Large intestine (tissue), 12 donors: ENCODE measurements at places on chromosomes 1 and 21. TPM values are rescaled to one million over a fixed set of nuclear protein-coding genes. Genes with fewer than 3 reads are reported as not detected.

Gene TEX38
- polyA plus RNA-seq = 0.09 TPM

DNA sequence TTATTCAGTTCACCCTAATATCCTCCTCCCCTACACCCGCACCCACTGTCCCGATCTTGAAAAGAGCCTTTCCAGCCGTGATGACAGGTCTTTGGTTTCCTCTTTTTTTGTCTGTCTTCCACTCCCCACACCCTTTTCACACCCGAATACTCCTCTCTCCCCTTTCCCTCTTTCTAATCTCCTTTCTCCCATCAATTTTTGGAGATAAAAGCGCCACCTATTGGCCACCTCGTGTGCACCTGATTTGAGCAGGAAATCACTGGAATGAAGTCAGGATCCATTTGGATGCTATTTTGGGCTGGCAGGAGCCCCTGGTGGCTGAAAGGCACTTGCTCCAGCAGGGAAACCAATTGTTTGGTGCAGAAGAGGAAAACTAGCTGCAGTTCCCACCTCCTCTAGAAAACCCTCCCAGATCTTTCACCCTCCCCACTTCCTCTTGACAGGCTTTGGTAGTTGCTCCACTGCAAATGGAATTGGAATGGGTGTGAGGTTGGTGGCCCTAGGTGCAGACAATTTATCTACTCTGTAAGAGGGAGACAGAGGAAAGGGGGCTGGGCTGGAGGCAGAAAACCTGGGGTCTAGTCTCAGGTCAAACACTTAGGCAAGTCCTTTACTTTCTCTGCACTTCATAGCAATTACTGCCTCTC lies 8.4 kb downstream of the FOXE3 start:
- H3K4me1 ChIP-seq = no peaks in the 10 kb centered on the region
- no peak overlapping the region for H3K4me3 ChIP-seq
- no peaks in the 10 kb centered on the region for H3K36me3 ChIP-seq
- H3K27ac ChIP-seq = no peak overlapping the region
- peaks cover 10% of the 10 kb centered on the region for H3K27me3 ChIP-seq

- no peak overlapping the region for H3K27ac ChIP-seq
- DNase-seq = no peak
- H3K4me3 ChIP-seq = no peak overlapping the region
- H3K36me3 ChIP-seq = no peaks in the 10 kb centered on the region
- no peaks in the 10 kb centered on the region for H3K4me1 ChIP-seq
These were observed 29.6 kb upstream of the RGS8 start for GRCh38 chr1:182713939-182714338.

DNA sequence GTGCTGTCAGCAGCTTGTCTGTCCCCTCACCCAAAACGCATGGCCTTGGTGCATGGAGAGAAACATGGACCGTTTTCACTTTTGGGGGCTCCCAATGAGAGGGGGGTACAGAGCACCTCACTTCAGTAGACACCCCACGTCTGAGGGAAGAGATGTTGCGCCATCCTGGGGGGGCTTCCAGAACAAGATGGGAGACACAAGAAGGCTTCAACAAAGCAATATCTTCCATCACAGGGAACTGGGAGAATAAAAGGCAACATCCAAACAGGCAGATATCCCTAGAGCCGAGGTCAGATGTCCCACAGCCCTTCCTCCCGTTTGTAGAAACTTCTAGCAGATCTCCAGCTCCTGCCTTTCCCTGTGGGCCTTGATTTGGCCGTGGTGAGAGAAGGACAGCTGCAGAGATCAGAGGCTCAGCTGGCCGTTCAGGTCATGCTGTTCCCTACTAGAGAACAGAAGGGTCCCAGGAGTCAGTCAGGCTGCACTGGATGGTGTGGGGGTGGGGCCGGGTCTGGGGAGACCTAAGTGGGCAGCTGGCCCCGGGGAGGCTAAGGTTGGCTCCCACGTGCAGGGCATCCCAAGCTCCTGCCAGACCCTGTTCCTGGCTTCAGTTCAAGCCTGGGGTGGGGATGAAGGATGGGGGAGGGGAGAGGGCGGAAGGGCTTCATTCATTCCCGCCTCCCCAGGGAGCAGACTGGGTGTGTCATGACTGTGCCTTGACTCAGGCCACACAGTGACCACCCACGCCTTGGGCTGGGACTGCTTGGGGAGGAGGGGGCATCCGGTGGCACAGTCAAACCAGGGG lies 4.4 kb downstream of the PLOD1 start:
- no peak for DNase-seq
- H3K4me3 ChIP-seq = no peak overlapping the region
- H3K4me1 ChIP-seq = peaks cover 8% of the 10 kb centered on the region
- H3K36me3 ChIP-seq = peaks cover 15% of the 10 kb centered on the region

DNA sequence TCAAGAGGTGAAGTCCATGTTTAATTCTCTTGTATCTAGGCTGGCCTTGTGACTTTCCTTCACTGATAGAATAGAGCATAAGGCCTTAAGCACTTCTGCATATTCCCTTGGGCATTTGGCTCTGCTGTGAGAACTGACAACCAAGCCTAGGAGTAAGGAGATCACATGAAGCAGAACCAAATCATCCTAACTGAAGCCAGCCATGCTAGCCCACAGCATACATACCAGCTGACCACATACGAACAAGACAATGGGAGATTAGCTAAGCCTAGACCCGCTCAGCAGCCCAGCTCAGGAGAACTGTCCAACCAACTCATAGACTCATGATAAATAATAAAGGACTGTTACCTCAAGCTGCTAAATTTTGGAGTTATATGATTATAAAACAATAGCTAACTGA lies 114.6 kb upstream of the NEK7 start:
- no peak for DNase-seq
- no peak overlapping the region for H3K27ac ChIP-seq
- H3K4me3 ChIP-seq = no peak overlapping the region
- H3K4me1 ChIP-seq = no peaks in the 10 kb centered on the region
- H3K36me3 ChIP-seq = no peaks in the 10 kb centered on the region

- no peak for DNase-seq
- no peaks in the 10 kb centered on the region for H3K36me3 ChIP-seq
- no peaks in the 10 kb centered on the region for H3K4me1 ChIP-seq
- peaks cover 41% of the 10 kb centered on the region for H3K27me3 ChIP-seq
- no peak overlapping the region for H3K27ac ChIP-seq
- no peak overlapping the region for H3K4me3 ChIP-seq
These were observed 79.2 kb downstream of the OLIG1 start for GRCh38 chr21:33149181-33149580.

GRCh38 chr1:101483982-101484688 lies 247.3 kb downstream of the S1PR1 start:
- H3K36me3 ChIP-seq = no peaks in the 10 kb centered on the region
- DNase-seq = peak; percentile 20
- H3K4me3 ChIP-seq = no peak overlapping the region
- no peak overlapping the region for H3K27ac ChIP-seq

DNA sequence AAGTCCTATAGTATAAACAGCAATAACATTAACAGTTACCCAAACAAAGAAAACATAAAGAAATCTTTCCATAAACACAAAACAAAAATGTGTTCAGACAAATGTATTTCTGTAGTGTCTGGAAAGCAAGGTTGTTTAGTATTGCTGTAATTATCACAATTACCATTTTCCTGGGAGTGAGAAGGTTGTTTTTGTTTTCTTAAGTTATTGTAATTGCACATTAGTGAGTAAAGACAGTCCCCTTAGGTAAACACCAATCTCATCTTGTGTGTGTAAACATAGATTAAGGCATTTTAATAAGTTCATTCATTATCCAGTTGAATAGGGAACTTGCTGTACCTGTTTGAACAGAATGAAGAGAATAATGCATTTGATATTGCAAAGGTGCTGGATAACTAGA lies 356.9 kb upstream of the ADGRL4 start:
- H3K27me3 ChIP-seq = no peaks in the 10 kb centered on the region
- H3K4me1 ChIP-seq = no peaks in the 10 kb centered on the region
- no peak overlapping the region for H3K27ac ChIP-seq
- no peak for DNase-seq
- H3K36me3 ChIP-seq = no peaks in the 10 kb centered on the region

DNA sequence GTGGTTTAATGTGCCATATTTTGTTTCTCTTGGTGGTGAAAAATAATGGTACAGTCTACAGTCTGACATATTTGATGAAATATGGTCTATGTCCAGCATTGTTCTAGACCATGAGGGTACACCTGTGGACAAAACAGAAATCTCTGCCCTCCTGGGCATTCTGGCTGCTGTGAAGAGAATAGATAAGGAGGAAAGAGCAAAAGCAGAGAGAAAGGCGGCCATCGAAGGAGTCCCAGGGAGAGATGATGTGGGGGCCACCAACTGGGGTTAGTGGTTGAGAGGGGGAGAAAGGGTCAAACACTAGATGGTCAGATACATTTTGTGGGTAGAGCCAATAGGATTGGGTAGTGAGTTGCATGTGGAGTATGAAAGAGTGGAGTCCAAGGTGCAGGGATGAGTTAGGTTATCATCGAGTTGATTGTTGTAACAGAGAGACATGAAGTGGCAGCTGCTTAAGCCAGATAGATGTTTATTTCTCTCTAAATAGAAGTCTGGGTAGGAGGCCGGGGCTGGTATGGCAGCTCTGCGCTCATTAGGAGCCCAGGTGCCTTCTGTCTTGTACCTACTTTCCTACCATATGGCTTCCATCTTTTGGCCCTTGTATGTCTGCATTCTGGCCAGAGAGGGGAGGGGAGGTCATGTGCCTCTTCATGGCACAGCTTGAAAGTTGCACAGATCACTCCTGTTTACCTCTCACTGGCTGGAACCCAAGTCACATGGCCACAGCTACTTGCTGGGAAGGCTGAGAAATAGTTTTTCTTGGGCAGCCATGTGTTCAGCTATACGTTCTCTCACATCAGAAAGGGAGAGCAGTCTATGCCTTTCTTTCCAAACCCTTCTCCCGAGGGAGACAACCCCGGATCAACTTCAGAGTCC lies 13.0 kb downstream of the UBE4B start:
- no peaks in the 10 kb centered on the region for H3K27me3 ChIP-seq
- peak overlapping the region; percentile 8 for H3K27ac ChIP-seq
- H3K36me3 ChIP-seq = peaks cover 17% of the 10 kb centered on the region
- no peak for DNase-seq
- no peak overlapping the region for H3K4me3 ChIP-seq
- H3K4me1 ChIP-seq = peaks cover 11% of the 10 kb centered on the region

DNA sequence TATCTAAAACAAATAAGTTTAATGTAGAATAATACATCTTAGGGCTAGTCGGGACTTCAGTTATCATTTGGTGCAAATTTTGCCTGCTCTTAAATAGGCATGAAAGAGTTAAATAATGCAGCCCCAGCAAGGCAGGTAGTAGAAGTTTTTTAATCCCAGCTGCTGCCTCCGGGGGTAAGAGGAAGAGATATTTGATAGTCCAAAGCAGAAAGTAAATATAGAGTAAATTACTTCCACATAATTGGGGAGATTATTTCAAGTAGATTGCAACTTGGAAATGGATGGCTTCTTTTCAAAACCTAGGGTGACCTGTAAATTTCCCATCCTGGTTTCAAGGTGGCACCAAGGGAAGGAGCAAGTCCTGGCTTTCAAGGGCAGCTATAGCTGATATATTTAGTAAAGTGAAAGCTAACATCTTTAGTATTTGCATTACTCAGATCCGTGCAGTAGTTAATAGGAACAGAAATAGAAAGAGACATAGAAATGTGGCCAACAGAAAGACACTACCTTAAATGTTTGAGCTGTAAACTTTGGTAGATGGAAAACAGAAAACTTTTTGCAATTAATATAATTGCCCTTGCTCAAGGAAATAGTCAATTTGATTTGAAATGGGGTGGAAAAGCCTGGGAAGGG lies 109.1 kb downstream of the LMO4 start:
- no peaks in the 10 kb centered on the region for H3K27me3 ChIP-seq
- H3K27ac ChIP-seq = no peak overlapping the region
- H3K36me3 ChIP-seq = no peaks in the 10 kb centered on the region
- no peaks in the 10 kb centered on the region for H3K4me1 ChIP-seq
- H3K4me3 ChIP-seq = no peak overlapping the region
- DNase-seq = no peak

DNA sequence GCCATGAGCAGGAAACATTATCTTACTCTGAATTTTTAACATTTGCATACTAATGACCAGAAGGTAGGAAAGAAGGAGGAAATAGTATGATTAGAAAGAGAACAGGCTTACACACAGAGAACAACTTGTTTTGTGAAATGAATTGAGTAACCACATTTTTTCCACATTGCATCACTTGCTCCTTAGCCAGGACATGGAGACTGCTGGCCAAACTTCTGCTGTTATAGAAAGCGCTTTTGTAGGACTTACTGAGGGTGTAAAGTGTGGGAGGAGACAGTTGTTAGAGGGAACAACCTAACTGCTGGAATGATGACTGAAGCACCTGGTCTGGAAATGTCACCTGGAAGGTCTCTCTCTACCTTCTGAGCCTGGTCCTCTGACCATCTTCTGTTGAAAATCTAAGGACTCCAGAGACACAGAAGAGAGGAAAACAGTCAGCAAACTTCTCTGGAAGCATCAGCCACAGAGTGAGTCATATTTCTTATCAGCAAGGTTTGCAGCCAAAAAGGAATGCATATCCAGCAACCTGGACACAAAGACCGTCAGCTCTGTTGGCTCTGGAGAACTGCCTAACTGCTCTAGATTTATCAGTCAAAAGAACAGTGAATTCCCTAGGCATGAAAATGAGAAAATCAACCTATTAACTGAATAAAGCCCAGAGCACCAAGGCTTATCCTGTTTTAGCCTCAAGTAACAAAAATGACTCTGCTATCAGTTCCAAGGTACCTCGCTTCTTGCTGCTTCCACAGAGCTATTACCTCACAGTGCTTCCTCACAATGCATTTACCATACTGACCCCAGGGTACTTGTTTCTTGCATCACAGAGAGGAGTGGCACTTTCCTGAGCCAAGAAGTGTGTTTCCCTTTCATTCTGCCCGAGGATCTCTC lies 88.0 kb upstream of the SLFNL1 start:
- DNase-seq = peak; percentile 55
- peaks cover 7% of the 10 kb centered on the region for H3K4me1 ChIP-seq
- H3K4me3 ChIP-seq = no peak overlapping the region
- H3K27me3 ChIP-seq = no peaks in the 10 kb centered on the region

DNA sequence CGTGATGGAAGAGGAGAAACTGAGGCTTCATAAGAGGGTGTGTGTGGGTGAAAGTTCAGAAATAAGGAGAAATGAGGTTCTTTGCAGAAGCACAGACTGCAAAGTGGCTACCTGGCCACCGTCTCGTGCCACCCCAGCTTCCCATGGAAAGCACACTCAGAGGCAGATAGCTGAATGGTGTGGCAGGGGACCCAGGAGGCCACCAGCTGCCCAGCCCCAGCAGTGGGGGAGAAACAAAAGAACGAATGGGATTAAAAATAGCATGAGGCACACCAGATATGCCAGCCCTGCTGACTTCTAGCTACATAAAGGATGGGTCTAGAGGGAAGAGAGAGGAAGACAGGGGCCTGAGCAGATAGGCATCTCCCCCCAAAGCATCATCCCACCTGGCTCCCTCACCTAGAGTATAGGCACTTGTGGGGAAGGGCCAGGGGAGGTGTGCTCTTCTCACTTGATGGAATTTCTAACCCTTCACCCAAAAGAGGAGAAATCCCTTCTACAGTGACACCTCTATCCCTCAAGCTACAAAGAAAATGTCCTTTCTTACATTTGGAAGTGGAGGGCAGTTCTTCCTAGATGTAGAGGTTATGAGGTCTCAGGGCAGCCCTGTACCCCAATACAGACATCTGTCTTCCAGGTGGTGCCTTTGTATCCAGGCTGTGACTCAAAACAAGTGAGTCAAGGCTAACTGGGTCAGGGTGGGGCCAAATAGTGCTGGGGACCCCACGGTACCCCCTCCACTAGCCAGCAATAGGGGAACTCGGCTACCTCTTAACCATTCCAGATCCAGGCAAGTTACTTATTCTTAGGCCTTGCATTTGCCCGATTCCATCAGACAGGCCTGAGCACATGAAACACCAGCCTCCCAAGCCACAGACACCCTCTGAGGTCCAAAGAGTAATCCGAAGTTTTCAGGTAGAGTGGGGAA lies 3.5 kb downstream of the HDGF start:
- peak overlapping the region; percentile 97 for H3K27ac ChIP-seq
- H3K4me1 ChIP-seq = peaks cover 55% of the 10 kb centered on the region
